Kidney epithelial cell (primary cell): ENCODE measurements at places on chromosomes 16 and 17. TPM values are rescaled to one million over a fixed set of nuclear protein-coding genes. Genes with fewer than 3 reads are reported as not detected.

DNA sequence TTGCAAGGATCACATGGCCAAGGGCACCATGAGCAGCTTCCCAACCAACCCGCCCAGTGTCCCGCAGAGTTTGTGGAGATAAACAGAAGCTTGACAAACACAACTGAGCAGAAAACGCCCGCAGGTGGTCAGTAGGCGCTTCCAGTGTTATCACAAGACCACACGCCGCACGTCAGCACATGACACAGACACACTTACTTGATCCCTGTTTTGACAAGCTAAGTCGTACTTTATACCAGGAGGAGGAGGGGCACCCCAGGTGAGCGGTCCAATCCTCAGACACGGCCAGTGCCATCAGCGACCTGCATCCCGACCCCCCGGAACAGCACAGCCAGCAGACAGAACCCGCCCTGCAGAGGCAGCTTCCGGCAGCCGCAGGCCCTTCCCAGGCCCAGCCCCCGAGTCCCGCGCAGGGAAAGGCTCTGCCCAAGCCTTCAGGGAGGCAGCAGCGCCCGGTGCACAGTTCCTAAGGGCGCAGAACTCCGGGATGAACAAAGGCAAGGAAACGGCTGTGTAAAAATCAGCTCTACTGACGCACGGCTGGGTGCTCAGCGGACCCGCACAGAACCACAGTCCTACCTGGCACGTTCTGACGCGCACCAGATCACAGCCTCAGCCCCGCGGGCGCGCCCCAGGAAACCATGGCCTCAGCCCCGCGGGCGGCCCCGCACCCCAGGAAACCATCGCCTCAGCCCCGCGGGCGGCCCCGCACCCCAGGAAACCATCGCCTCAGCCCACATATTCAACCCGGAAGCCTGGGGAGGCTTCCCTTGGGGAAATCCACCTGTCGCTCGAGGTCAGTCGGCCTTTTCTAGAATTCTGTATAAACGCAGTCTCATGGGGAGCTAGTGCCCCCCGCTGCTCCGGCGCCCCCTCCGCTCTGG is 27.8 kb downstream of the AXIN1 start:
- no peak for DNase-seq

DNA sequence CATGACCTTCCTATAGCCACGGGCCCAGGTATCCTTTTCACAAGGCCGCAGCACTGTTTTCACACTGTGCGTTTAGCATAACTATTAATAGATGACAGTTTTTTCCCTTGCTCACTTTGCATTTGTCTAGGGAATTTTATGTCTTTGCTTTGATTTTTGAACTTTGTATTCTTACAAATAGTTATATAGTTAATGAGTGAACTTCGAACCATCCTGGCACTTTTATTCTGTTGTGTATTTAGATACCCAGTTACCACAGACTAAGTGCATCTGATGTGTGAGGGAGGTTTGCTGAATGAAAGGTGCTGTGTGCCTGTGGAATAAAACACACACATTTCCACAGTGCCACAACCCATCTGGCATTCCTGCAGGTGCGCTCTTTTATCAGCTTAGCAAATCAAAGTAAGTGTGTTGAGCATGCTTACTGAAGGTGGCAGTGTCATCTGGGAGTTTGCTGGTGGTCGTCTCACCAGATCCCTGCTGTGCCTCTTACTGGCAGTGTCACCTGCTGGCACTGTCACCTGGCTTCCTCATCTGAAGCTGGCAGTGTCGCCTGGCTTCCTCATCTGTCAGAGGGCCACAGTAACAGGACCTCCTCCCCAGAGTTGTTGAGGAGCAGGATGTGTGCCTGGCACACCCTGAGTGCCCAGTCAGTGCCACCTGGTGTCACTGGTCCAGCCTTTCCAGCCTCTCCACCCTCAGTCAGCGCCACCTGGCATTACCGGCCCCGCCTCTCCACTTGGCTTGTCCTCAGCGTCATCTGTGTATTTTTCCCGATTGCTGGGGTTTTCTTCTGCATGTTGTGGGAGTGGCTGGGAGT is 37.6 kb downstream of the USP10 start:
- no peak for DNase-seq

DNA sequence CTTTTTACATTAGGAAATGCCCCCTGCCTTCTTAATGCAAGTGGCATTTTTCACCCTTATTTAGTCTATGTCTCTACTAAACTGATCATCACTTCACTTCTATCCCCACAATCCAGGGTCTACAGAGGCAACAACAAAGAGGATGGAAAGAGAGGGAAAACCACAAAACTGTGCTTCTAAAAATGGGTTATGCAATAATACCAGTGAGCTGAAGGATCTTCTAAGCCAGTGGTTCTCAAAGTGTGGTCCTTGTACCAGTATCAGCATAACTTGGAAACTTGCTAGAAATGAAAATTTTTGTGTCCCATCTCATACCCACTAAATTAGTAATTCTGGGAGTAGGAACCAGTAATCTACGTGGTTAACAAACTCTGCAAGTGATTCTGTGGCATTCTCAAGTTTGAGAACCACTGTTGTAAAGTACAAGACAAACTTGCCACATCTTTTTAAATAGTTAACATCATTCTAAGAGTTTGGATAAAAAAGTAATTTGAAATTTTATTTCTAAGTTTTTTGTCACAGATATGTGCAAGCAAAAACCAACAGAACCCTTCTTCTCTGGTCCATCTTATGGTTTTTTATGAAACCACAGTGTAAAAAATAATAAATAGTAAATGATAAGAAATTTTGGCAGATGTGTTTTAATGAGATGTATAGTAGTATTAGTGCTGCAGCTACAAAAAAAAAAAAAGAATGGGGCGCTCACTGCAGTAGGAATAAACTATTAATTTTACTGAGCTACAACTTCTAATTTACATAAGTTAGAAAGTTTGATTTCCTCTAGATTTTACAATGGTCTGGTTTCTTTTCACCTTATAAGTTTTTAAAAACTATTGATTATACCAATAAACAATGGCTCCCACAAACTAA is 16.2 kb downstream of the CDC27 start:
- DNase-seq, result no peak

GRCh38 chr17:40864661-40865390 is 2.2 kb downstream of the KRT12 start:
- no peak for DNase-seq

The MARVELD3 gene
- total RNA-seq, result 9.7 and 15.7 TPM in 2 replicates

The KRTAP16-1 gene
- total RNA-seq, result not detected in 2 replicates

DNA sequence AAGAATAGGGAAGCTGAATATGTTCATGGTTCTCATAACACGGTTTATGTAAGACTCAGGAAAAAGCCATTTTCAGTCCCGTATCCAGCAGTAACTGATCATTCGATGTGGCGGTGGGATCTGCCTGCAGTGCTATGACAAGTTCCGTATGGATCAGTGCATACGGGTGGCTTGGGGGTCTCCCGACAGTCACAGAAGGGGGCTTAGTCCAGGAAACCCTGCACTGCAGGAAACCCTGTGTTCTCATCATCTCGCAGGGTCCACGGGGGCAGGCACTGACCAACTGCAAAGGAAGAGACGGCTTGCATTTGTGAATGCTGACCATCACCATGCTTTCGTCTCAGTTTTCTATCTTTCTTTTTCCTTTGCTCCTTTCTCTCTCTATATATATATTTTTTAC is 7.7 kb downstream of the MTHFSD start:
- DNase-seq, result no peak

The CD300E gene
- total RNA-seq, result not detected in 2 replicates

DNA sequence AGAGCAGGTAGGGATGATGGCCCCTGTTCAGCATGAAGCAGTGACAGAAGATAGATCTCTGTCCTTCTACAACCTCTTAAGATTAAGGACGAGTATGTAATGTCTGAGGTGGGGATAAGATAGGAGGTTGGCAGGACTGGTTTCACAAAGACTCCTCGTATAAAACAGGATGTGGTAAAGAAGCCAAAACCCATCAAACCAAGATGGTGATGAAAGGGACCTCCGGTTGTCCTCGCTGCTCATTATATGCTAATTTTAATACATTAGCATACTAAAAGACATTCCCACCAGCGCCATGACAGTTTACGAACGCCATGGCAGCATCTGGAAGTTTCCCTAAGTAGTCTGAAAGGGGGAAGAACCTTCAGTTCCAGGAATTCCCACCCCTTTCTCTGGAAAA is 27.3 kb downstream of the MIS12 start:
- no peak for DNase-seq

The PTRH2 gene
- 40.5 and 52.2 TPM in 2 replicates for total RNA-seq
